Effector CD4-positive, alpha-beta T cell (primary cell): ENCODE measurements at places on chromosomes 16 and 17.
A peak's percentile ranks its signal among the peaks of the same experiment; 100 is the strongest.

DNA sequence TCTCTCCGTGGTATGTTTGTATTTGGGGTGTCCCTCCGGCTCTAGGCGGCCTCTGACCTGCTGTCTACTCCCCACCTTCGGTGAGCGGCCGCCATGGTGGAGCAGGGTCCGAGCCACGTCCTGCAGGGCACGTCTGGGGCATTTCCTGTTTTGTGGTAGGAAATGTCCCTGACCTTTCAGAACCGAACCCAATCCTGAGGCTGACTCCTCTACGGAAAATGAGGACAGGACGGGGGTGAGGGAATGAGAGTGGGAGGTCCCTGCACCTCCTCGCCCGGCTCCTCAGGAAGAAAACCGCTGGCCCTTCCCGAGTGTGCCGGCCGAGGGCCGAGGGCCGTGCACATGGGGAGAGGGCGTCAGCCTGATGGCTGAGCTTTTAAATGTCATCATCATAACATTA lies 45.8 kb downstream of the WDR45B start:
- DNase-seq, result no peak

DNA sequence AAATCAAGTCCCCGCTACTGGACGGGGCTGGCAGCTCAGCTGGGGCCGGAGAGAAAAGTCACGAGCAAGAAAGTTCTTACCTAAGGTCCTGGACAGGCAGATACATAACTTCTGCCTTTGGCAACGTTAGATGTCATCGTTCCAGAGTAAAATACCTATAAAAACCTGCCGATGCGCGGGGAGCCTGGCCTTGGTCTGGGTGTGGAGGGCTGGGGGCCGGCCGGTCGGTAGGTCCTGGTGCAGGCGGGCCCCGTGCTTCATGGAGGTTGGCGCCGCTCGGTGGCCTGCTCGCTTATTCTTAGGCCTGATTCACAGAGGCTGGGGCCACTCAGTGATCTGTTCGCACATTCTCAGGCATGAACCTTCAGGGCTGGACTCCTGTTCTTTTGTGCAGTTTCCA lies 33.7 kb upstream of the ZNF750 start:
- DNase-seq, result no peak

DNA sequence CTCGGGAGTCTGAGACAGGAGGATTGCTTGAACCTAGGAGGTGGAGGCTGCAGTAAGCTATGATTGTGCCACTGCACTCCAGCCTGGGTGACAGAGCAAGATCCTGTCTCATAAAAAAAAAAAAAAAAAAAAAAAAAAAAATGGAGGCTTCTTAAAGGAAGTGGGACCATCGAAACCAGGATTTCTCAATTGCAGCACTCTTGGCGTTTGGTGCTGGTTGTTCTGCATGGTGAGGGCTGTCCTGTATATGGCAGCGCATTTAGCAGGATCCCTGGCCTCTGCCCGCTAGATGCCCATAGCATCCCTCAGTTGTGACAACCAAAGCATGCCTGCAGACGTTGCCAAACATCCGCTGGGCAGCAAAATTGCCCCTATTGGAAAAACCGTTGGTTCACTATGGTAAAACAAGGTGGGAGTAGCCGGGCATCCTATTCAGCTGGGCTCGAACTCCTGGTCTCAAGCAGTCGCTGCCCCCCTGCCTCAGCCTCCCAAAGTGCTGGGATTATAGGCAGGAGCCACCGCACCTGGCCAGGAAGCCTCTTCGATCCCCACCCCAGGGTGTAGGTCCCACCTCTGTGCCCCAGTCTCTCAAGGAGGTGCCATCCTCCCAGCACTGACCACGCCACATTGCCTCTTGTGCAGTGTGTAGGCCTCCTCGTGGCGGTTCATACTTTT lies 6.5 kb upstream of the NPIPB7 start:
- DNase-seq, result no peak

GRCh38 chr16:67551972-67552371 lies 10.4 kb upstream of the CTCF start:
- DNase-seq, result no peak

- DNase-seq, result peak; percentile 60
Measured at GRCh38 chr16:57530104-57530521, 6.3 kb downstream of the CCDC102A start.

GRCh38 chr16:58009856-58010416 lies 8.7 kb downstream of the USB1 start:
- DNase-seq, result no peak

DNA sequence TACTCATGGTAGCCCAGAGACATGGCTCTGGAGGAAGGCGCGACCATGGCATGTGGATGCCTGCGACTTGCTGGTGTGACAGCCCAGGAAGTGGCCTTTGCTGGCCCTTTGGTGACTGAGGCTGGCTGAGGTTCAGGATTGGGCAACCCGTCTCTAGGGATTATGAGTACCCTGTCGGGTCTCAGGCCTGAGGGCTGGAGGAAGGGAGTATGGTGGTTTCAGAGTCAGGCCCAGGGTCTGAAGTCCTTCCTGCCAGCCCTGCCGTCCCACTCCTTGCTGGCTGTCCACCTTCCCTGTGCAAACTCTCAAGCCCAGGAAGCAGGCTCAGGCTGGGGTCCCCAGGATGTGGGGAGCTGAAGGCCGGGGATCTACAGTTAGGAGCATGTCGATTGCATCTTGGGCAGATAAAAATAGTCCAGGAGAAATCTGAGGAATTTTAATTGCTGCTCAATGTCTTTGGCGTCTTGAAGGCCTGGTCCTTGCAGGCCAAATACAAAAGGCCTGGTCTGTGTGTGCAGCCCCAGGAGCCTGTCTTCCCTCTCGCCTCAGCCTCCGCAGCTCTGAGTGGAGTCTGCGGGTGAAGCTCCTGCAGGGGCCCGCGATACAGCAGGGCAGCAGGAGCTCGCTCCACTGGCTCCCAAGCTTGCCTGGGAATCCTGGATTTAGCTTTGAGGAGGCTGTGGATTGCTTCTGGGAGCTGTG lies 52.5 kb downstream of the NKD1 start:
- DNase-seq, result no peak

GRCh38 chr17:74838274-74838673 lies 21.4 kb downstream of the GRIN2C start:
- no peak for DNase-seq

- no peak for DNase-seq
Measured at GRCh38 chr16:81796035-81796434, 16.9 kb downstream of the PLCG2 start.
